ENCODE measurements at places on chromosomes 6 and 20.
A peak's percentile ranks its signal among the peaks of the same experiment; 100 is the strongest.

DNA sequence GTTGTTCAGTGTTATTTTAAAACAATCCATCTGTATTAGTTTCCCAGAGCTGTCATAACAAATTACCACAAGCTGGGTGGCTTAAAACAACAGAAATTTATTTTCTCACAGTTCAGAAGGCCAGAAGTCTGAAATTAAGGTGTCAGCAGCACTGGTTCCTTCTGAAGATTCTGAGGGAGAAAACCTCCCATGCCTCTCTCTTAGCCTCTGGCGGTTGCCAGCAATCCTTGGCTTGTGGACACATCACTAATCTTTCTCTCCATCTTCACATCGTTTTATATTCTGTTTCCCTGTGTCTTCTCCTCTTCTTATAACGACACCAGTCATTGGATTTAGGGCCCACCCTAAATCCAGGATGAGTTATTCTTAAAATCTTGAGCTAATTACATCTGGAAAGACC lies 70.2 kb upstream of the EPB41L1 start:
- DNase-seq, result no peak

- DNase-seq, result no peak
These were observed 15.0 kb downstream of the C20orf173 start for GRCh38 chr20:35514371-35514932.

GRCh38 chr20:31560094-31560745 lies 44.9 kb upstream of the ID1 start:
- peak; percentile 65 for DNase-seq

DNA sequence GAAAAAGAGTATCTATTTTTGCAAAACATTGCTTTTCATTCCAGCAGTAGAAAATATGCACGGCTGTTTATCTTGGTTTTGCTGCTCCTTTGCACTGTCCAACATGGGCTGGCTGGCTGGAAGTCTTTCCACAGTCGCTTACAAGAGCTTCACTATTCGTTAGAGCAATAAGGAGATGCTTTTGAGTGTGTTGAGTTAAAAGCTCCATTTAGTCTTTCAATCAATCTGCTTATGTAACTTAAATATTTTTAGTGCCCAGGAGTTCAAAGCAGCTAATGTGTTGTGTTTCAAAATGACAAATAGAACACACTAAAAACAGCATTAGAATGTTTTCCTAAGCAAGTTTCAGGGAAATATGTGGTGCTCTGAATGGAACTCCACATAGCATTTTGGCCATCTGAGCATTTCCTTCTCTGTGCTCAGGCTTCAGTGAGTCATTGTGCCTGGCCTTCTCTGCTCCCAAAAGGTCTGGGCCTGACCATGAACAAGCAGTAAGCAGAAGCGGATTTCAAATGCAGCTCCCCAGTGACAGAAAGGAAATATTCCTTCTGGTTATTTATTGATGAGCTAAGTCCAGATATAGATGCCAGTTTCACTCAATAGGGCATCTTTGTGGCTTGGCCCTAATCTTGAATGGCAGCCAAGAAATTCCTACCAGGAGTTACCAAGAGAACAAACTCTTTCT lies 580.3 kb downstream of the TENT5A start:
- no peak for DNase-seq

- DNase-seq, result no peak
These were observed 15.4 kb downstream of the DIDO1 start for GRCh38 chr20:62910777-62911497.

DNA sequence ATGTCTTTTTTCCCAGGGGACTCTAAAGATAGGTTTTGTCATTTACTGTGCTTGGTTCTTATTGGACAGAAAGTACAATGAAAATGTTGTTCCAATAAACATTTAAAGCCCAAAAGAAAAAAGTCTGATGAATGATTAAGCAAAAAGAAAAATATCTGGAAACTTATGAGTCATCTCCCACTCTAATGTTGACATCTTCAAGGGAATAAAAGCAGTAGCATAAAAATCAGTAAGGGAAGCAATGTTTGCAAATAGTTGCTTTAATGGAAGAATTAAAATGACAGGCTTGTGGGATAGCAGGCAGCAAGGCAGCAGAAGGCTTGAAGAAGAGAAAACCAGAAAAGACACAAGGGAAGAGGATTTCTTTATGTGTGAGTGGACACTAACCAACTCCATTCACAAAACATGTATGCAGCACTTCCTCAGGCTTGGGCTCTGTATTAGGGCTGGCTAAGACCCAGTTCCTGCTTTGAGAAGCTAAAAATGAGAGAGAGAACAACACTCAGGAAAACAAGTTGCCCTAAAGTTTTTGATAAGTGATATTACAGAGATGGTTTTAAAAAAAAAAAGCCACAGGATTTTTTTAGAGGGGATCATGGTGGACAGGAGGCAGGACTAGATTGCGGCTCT lies 263.2 kb upstream of the NT5E start:
- no peak for DNase-seq

- DNase-seq, result no peak
These were observed 33.0 kb downstream of the SAMD3 start for GRCh38 chr6:130189531-130190397.

DNA sequence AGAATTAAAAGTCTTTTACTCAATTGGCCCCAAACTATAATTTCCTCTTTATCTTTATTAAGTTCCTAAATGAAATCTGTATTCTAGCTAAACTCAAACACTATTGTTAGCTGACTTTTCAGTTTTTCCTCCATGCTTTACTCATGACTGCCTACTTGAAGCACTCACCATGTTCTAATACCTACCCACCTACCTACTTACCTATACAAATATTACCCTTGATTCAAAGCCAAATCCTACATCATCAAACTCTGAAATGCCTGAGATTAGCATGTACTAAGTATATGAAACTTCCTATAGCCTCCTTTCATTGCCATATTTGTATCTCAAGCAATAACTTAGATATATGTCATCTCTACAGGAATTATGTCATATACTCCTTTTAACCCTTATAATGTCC lies 259.7 kb downstream of the HDGFL1 start:
- DNase-seq, result no peak
